RPMI8226 (cell line): ENCODE measurements at places on chromosomes 6 and 20.

DNA sequence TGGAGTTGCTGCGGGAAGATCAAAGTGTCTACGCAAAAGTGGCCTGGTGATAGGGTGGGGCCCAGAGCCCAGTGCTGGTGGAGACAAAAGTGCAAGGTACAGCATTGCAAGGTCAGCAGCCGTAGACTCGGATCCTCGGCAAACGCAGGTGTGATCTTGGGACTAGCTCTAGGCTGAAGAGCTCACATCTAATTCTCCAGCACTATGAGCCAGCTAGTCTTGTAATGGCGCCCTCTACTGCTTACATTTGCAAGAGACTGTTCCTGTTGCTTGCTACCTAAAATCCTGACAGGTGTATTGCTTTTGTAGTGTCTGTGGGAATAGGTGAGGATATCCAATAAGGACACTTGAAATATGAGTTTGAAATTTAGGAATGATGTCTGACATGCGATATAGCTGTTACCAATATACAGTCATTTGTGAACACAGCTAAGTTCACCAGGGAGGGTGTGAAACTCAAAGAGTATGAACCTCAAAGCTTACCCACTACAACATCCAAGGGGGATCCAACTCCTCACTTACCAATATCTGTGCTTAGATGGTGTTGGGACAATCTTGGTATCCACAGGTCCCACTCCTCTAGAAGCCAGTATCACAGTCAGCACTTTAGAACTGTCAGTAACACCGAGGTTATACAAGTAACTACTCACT is 58.4 kb downstream of the PDE7B start:
- peak; percentile 55 for DNase-seq

- DNase-seq, result no peak
These were observed 296.7 kb downstream of the SAMD5 start for GRCh38 chr6:147805155-147805554.

- no peak for DNase-seq
These were observed 1180.0 kb upstream of the CITED2 start for GRCh38 chr6:140554421-140554820.

DNA sequence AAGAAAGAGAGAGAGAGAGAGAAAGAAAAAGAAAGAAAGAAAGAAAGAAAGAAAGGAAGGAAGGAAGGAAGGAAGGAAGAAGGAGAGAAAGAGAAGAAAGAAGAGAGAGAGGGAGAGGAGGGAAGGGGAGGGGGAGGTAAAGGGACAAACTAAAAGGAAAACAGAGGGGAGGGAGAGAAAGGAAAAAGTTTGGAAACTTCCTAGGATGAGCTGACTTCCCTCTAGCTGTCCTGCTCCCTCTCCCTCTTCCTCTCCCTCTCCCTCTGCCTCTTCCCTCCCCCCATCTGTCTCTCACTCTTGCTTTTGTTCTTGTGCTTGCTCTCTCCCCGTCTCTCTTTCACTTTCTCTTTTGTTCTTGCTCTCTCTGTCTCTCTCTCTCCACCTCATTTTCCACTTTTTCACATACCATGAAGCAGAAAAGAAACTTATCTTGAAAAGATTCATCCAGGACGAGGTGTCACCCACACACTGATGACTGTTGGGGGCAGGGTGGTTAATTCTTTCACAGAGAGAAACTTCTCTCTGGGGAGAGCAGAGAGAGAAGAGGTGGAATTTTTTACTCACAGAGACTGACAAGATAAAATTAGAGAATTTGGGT is 56.4 kb upstream of the DUSP22 start:
- DNase-seq, result peak; percentile 83

DNA sequence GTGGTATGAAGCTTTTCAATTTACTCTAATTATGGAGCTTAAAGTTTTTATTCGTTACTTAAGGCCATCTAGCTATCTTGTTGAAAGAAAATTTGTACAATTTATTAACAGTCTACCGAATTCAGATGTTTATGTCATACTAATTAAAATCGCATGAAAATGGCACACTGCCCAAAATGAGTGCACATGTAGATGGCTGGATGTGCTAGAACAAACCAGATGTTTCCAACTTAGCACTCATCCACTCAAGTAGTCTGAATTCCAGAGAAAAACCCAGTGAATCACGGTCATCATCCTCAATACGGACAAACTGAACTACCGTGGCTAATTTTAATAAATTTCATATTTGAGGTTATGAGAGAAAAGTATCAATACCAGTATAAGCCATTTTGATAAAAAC is 70.4 kb downstream of the COL12A1 start:
- no peak for DNase-seq

DNA sequence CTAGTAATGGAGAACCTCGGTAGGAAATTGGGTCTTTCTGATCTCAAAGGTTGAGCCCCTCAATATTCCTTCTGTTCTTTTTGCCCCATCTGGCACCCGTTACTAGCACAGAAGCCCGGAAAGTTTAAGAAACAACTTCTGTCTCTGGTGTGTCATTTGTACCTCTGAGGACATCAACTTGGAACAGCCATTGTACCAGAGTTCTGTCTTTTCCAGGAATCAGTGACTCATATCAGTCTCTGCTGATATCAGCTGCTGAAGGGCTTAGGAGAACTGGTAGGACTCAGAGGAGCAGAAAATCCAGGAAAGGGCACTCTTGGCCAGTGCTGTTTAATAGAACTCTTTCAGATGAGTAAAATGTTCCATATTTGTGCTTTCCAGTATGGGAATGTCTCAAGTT is 78.3 kb upstream of the CHD6 start:
- no peak for DNase-seq

DNA sequence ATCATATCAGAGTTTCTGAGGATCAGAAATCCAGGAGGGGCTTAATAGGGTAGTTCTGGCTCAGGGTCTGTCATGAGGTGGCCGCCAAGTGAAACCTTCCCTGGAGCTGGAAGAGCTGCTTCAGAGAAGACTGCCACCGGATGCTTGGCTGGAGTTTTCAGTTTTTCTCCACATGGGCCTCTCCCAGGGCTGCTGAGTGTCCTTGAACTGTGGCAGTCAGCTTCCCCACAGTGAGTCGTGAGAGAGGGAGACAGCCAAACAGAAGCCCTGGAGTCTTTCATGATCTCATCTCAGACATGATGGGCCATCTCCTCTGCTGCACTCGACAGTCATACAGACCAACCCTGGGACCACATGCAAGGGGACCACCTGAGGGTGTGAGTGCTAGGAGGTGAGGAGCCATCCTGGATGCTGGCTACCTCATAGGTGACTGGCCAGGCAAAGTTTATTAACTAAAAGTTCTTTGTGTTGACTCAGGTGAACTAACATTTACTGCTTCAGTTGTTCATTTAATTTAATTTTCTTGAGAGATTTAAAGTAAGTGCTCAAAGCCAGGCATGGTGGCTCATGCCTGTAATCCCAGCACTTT is 71.5 kb downstream of the SHLD1 start:
- DNase-seq, result no peak
